ENCODE measurements at places on chromosomes 2 and 18. TPM values are rescaled to one million over a fixed set of nuclear protein-coding genes. Genes with fewer than 3 reads are reported as not detected.
A peak's percentile ranks its signal among the peaks of the same experiment; 100 is the strongest.

Gene MAPK4
- polyA plus RNA-seq = not detected

- DNase-seq = no peak
- H3K27me3 ChIP-seq = peaks cover 5% of the 10 kb centered on the region
- H3K36me3 ChIP-seq = no peaks in the 10 kb centered on the region
- no peak overlapping the region for H3K27ac ChIP-seq
These were observed 15.0 kb upstream of the CYS1 start for GRCh38 chr2:10095175-10095574.

Gene DUSP19
- polyA plus RNA-seq = 0.30 TPM

Gene EVX2
- not detected for polyA plus RNA-seq

DNA sequence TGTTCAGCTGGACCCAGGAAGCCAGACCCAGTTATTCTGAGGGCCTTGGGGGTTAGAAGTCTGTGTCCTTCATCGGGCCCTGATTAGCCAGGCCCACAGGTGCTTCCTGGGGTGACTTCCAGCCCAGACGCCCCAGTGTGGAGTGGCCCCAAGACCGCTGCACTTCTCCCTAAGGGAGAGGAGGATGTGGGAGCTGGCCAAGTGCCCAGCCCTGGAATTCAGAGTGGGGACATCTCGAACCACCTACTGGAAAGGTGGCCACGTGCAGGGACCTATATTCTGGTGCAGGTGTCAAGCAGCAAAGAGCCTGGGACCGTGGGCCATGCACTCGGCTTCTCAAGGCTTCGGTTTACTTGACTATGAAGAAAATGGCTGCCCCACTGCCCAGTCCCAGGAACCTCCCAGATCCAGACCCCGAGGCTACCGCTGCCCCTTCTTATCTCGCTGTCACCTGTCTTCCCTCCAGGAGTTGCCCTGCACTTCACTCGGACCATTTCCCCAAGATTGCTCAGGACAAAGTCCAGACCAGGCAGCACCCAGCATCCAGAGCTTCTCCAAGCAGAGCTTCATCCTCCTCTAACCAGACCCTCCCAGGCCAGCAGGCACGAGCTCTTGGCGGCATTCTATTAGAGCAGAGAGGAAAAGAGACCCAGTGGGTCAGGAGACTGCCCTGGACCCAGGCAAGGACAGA is 142.8 kb upstream of the ID2 start:
- no peaks in the 10 kb centered on the region for H3K36me3 ChIP-seq
- no peaks in the 10 kb centered on the region for H3K27me3 ChIP-seq
- peaks cover 100% of the 10 kb centered on the region for H3K4me1 ChIP-seq
- H3K27ac ChIP-seq = peak overlapping the region; percentile 65
- DNase-seq = no peak
- H3K4me3 ChIP-seq = no peak overlapping the region

- H3K27me3 ChIP-seq = no peaks in the 10 kb centered on the region
- no peak overlapping the region for H3K27ac ChIP-seq
- H3K4me1 ChIP-seq = no peaks in the 10 kb centered on the region
- DNase-seq = no peak
These were observed 143.7 kb upstream of the TMEM200C start for GRCh38 chr18:6039055-6039454.

Gene METTL8
- 9.8 TPM for polyA plus RNA-seq

GRCh38 chr2:189609853-189610252 is 29.3 kb upstream of the SLC40A1 start:
- H3K4me3 ChIP-seq = no peak overlapping the region
- H3K36me3 ChIP-seq = no peaks in the 10 kb centered on the region
- no peak for DNase-seq
- no peak overlapping the region for H3K27ac ChIP-seq
- H3K27me3 ChIP-seq = no peaks in the 10 kb centered on the region

DNA sequence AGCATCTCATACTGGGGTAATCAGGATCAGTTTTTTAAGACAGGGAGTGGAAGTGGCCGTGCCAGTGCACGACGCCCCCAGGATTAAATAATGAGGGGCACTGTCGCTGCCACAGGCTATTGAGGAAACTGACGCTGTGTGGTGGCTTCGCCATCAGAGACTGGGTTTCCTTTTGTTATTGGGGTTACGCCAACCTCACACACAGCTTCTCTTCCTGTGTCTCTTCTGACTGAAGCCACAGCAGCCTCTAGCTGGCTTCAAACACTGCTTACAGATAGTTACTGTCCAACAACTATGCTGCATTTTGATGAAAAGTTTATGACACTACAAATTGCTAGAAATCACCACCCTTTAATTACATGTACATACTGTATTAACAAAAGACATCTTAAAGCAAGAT is 521.9 kb upstream of the SALL3 start:
- H3K36me3 ChIP-seq = no peaks in the 10 kb centered on the region
- H3K27ac ChIP-seq = no peak overlapping the region
- no peak overlapping the region for H3K4me3 ChIP-seq
- H3K4me1 ChIP-seq = no peaks in the 10 kb centered on the region

DNA sequence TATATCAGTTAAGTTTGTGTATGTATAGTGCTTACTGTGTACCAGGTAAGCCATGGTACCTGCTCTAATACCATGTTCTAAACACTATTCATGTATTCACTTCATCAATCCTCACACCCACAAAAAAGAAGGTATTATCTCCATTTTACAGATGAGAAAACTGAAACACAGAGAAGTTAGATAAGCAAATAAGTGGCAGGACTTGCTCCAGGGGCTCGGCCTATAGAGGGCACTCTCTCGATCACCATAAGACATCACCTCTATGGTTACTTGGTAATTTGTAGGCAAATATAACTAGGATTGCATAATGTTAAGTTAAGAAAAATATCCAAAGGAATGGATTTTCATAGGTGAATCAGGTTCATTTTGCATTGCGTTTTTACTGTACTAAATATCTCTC is 118.1 kb upstream of the FN1 start:
- DNase-seq = no peak
- H3K27ac ChIP-seq = no peak overlapping the region
- no peaks in the 10 kb centered on the region for H3K36me3 ChIP-seq
- no peaks in the 10 kb centered on the region for H3K27me3 ChIP-seq

DNA sequence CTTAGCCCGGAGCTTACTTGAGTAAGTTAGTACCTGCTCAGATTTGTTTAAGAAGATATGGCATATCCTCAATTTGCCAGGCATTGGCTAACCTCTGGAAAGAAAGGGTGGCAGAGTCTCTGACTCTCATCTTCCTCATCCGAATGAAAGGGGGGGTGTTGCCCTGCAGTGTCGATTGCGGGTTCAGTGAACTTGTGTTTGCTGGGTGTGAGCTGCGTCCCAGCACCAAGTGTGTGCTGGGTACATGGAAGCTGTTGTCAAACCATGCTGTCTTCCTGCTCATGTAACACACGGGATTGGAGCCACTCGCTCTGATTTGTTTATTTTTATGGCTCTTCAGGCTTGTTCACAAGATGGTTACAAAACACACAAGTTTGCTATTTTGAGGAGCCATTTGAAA is 171.4 kb upstream of the PXDN start:
- H3K27ac ChIP-seq = no peak overlapping the region
- H3K4me1 ChIP-seq = no peaks in the 10 kb centered on the region
- no peaks in the 10 kb centered on the region for H3K27me3 ChIP-seq
- DNase-seq = no peak

Gene ASPRV1
- polyA plus RNA-seq = 0.25 TPM

DNA sequence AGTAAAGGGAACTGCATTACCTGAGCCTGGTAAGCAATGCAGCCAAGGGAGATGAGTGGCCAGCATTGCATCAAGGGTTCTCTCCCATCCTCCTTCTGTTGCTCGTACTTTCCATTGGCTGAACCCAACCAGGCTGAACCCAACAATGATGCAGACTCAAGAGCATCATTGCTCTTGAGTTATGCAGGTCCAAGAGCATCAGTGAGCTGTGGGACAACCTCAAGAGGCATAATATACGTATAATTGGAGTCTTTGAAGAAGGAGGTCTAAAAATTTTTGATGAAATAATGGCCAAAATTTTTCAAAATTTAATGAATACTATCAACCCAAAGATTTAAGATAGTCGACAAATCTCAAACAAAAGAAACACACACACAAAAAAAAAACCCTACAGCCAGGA is 213.0 kb downstream of the RNF152 start:
- H3K27ac ChIP-seq = no peak overlapping the region
- no peak overlapping the region for H3K4me3 ChIP-seq
- no peak for DNase-seq
- no peaks in the 10 kb centered on the region for H3K27me3 ChIP-seq

Gene DTNB
- 3.0 TPM for polyA plus RNA-seq

Gene REG1B
- polyA plus RNA-seq = not detected

DNA sequence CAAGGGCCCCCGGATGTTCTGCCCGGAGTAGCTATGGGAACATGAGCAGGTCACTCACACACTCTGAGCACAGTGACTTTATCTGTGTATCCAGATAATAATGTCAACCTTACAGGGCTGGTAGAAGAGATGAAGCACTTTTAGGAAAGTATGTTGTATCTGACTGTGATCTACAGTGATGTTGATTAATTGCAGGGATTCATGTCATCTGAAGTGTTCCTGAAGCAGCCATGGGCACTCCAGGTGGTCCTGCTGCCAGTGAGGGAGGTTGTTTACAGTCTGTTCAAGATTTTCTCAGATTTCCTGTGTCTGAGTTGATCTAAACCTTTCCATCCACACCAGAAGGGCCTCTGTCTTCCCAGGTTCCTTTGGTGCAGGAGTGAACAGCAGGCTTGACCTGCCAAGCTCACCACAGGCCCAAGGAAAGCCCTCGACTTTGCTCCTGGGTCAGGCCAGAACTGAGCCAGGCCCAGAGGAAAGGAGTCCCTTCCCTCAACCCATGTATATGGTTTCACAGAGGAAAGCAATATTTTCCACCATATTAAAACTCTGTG is 28.0 kb downstream of the KIAA2012 start:
- no peaks in the 10 kb centered on the region for H3K4me1 ChIP-seq
- no peaks in the 10 kb centered on the region for H3K27me3 ChIP-seq
- DNase-seq = no peak
- no peaks in the 10 kb centered on the region for H3K36me3 ChIP-seq
- H3K27ac ChIP-seq = no peak overlapping the region

Gene RIT2
- not detected for polyA plus RNA-seq

GRCh38 chr2:66717218-66717905 is 282.4 kb downstream of the MEIS1 start:
- no peaks in the 10 kb centered on the region for H3K36me3 ChIP-seq
- no peaks in the 10 kb centered on the region for H3K4me1 ChIP-seq
- H3K4me3 ChIP-seq = no peak overlapping the region
- no peaks in the 10 kb centered on the region for H3K27me3 ChIP-seq
- no peak overlapping the region for H3K27ac ChIP-seq

Gene SLC19A3
- not detected for polyA plus RNA-seq

GRCh38 chr2:105765415-105766299 is 20.9 kb downstream of the NCK2 start:
- no peaks in the 10 kb centered on the region for H3K27me3 ChIP-seq
- H3K4me3 ChIP-seq = no peak overlapping the region
- H3K4me1 ChIP-seq = peaks cover 8% of the 10 kb centered on the region
- H3K27ac ChIP-seq = no peak overlapping the region
- DNase-seq = no peak

- peaks cover 28% of the 10 kb centered on the region for H3K4me1 ChIP-seq
- peak overlapping the region; percentile 10 for H3K27ac ChIP-seq
- no peak for DNase-seq
- H3K27me3 ChIP-seq = no peaks in the 10 kb centered on the region
- peak overlapping the region; percentile 53 for H3K4me3 ChIP-seq
These were observed 760 bp upstream of the CNOT11 start for GRCh38 chr2:101251844-101252407.

GRCh38 chr2:97617911-97618310 is 28.0 kb upstream of the COX5B start:
- no peak for DNase-seq

DNA sequence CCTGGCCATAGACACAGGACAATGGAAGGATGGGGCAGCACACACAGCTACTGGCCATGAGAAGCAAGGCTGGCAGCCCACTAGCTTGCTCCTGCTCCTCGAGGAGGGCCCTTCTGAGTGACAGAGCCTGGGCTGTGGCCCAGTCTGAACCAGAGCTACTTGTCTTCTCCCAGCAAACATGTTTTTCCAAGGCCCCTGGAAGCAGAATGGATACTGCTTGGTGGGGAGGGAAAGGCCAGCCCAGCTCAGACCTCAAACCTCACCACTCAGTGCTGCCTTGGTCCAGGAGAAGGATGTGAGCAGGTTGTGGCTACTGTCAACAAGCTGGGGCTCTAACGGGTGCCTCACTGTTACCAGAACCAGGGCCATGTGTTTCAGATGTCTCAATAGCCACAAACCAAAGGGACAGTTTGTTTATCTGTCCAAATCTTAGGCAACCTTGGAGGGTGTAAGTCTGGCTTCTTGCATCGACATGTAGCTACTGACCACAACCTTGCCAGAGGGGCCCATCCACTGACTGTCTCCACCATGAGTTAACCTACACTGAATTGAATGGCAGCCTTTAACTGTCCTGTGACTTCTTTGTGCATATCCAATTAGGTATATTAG is 98.6 kb downstream of the TGFA start:
- H3K4me3 ChIP-seq = no peak overlapping the region
- no peaks in the 10 kb centered on the region for H3K36me3 ChIP-seq
- no peak overlapping the region for H3K27ac ChIP-seq
- H3K4me1 ChIP-seq = no peaks in the 10 kb centered on the region
- H3K27me3 ChIP-seq = no peaks in the 10 kb centered on the region
- DNase-seq = no peak

Gene CHRNA1
- polyA plus RNA-seq = not detected

- no peak for DNase-seq
- no peaks in the 10 kb centered on the region for H3K36me3 ChIP-seq
- H3K27me3 ChIP-seq = no peaks in the 10 kb centered on the region
- H3K4me3 ChIP-seq = no peak overlapping the region
- H3K27ac ChIP-seq = no peak overlapping the region
These were observed 147.3 kb upstream of the SPRED2 start for GRCh38 chr2:65579506-65580235.

Gene MAP4K3
- 4.0 TPM for polyA plus RNA-seq

Gene INPP4A
- polyA plus RNA-seq = 13.7 TPM

GRCh38 chr2:16386431-16386830 is 279.2 kb downstream of the CYRIA start:
- no peak overlapping the region for H3K27ac ChIP-seq
- no peak for DNase-seq
- H3K4me1 ChIP-seq = no peaks in the 10 kb centered on the region
- H3K27me3 ChIP-seq = no peaks in the 10 kb centered on the region

- no peaks in the 10 kb centered on the region for H3K4me1 ChIP-seq
- H3K36me3 ChIP-seq = peaks cover 14% of the 10 kb centered on the region
- H3K27me3 ChIP-seq = no peaks in the 10 kb centered on the region
- no peak for DNase-seq
- H3K4me3 ChIP-seq = no peak overlapping the region
These were observed 71.6 kb downstream of the CLIP4 start for GRCh38 chr2:29186817-29187216.

DNA sequence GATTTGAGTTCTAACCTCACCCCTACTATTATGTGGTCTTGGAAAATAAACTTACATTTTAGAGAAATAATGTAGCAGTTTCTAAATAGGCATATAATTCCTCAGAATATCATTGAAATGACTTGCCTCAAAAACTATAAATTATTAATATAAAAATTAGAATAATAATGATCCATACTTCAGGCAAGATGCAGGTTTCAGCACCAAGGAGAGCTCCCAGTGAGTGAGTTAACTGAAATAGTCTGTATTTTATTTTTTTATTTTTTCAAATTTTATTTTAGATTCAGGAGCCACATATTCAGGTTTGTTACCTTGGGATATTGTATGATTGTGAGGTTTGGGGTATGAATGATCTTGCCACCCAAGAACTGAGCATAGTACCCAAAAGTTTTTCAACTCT is 472.2 kb upstream of the DCC start:
- H3K27ac ChIP-seq = no peak overlapping the region
- no peak overlapping the region for H3K4me3 ChIP-seq
- no peaks in the 10 kb centered on the region for H3K36me3 ChIP-seq
- no peaks in the 10 kb centered on the region for H3K4me1 ChIP-seq
- no peak for DNase-seq
- no peaks in the 10 kb centered on the region for H3K27me3 ChIP-seq

Gene CGREF1
- polyA plus RNA-seq = not detected

Gene XIRP2
- polyA plus RNA-seq = not detected

Gene CCDC121
- 0.53 TPM for polyA plus RNA-seq

Measured in CD14-positive monocyte (primary cell).